ENCODE measurements at places on chromosomes 4 and X.
A peak's percentile ranks its signal among the peaks of the same experiment; 100 is the strongest.

- no peak for ATAC-seq
Observed at GRCh38 chr4:164483711-164484110, 270.2 kb upstream of the SMIM31 start.

GRCh38 chrX:12955882-12956703, 18.8 kb upstream of the TMSB4X start:
- peak; percentile 56 for ATAC-seq

GRCh38 chr4:23455456-23456158, 434.2 kb downstream of the PPARGC1A start:
- ATAC-seq: no peak

- peak; percentile 86 for ATAC-seq
Observed at GRCh38 chr4:122716825-122717448, 15.6 kb upstream of the BBS12 start.

- ATAC-seq: no peak
Observed at GRCh38 chr4:143163614-143164013, 21.1 kb upstream of the USP38 start.

DNA sequence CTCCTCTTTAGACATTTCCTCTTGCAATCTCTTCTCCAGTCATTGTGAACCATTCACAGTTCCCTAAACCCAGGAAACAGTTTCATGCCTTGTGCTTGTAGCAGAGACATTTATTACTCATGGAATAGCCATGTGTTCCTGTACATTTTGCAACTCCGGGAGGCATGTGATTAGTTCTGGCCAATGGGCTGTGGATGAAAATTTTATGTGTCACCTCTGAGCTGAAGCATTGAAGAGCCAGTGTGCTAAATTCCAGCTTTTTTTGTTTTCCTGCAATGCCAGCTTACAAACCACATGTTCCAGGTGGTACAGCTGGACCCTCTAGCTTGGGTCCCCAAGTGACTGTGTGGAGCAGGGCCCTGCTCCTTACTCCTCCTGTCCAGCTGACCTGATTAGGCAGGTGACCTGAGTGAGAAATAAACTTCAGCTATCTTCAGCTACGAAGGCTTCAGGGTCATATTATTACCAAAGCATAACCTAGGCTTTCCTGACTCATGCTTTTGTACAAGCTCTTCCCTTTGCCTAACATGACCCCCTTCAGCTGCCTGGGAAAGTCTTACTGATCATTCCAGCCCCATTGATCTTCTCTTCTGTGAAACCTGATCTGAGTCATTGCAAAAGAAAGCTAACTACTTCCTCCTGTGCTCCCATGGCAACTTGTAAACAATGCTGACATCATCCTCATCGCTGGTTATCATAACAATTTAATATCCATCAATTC, 200.4 kb downstream of the PTTG2 start:
- peak; percentile 70 for ATAC-seq

GRCh38 chr4:2220016-2220630, 21.8 kb downstream of the HAUS3 start:
- peak; percentile 90 for ATAC-seq

All from activated CD4-positive, CD25-positive, alpha-beta regulatory T cell treated with anti-CD3 and anti-CD28 coated beads, Interleukin-2, amount 50 U/mL, for 24 hours (primary cell).